ENCODE measurements at places on chromosomes 1 and 21.

GRCh38 chr1:180851995-180852887 lies 60.5 kb upstream of the KIAA1614 start:
- no peak for DNase-seq

DNA sequence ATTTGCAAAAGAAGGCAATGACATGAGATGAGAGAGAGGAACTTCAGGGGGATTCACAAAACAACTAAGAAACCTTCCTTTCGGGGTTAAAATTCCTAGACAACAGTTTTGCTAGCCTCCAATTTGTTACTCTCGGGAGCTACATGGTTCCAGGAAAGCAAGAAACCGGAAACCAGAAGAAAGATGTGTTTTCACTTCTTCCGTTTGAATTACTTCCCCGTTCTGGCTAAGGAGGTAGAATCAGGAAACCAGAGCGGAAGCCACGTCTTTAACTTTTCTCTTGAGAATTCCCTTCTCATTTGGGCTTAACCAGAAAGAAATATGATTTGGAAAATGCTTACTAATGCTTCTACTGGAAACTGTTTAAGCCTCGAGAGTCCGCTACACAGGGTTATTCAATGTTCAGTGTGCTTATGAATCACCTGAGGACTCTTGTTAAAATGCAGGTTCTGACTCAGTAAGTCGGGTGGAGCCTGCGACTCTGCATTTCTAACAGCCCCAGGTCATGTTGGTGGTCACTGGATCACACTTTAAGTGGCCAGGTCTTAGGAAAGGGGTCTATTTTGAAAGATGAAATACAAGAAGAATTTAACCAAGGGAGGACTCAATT lies 43.5 kb upstream of the MCOLN3 start:
- no peak for DNase-seq

- DNase-seq: no peak
These were observed 29.3 kb downstream of the ZSCAN20 start for GRCh38 chr1:33501774-33502173.

- peak; percentile 71 for DNase-seq
These were observed 60.3 kb downstream of the STUM start for GRCh38 chr1:226608699-226609505.

DNA sequence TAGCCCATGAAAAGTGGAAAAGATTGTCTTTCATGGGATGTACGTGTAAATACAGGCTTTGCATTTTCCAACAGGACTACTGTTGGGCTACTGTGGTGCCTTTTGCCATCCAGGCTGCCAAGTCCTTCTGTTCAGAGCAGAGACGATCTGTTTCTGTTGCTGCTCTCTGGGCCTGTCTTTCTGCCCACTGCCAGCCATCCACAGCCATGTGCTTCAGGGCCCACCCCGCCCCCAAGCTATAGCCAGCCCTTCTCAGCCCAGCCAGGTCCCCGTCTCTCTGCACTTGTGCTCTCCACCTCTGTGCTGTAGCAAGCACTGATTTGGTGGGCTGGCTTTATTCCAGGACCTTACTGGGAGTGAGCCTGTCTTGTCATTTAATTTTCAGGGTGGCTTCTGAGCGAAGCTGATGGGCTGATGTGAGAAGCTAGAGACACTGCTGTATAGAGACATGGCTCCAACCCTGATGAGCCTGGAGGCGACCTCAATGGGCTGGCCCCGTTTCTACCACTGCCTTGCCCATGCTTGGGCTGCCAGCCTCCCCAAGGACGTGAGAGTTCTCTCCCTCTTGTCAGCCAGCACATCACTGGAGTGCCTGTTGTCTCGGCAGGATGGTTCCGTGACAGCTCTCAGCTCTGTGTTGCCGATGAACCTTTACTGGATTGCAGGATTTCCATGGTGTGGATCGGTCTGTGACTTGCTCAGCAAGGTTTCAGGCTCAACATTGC lies 137.8 kb downstream of the PEX14 start:
- DNase-seq: no peak

Measured in NCI-H1694 (cell line).